ENCODE measurements at places on chromosomes 5 and 9.

- no peak for DNase-seq
Observed at GRCh38 chr9:112017878-112018277, 121.3 kb downstream of the UGCG start.

- no peak for DNase-seq
Observed at GRCh38 chr9:10059044-10059443, 553.8 kb downstream of the PTPRD start.

- no peak for DNase-seq
Observed at GRCh38 chr9:121324316-121324715, 45.7 kb downstream of the STOM start.

- no peak for DNase-seq
Observed at GRCh38 chr9:112112941-112113681, 62.0 kb downstream of the SUSD1 start.

DNA sequence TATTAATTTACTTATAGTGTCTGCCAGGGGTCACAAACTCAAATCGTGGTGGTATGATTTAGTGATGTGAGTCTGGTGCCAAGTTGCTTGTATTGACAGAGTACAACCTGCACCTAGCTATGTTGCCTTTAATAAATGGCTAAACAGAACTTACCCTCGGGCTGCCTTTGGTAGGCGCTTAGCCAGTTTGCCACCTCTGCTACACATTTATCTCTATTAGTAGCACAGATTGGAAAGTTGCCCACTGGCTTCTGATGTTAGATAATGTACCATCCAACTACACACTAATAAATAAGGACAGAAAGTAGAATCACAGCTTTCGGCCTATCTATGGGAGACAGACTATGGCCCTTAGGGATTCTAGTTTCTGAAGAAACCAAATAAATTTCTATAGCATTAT lies 368.4 kb downstream of the MAN2A1 start:
- no peak for DNase-seq

DNA sequence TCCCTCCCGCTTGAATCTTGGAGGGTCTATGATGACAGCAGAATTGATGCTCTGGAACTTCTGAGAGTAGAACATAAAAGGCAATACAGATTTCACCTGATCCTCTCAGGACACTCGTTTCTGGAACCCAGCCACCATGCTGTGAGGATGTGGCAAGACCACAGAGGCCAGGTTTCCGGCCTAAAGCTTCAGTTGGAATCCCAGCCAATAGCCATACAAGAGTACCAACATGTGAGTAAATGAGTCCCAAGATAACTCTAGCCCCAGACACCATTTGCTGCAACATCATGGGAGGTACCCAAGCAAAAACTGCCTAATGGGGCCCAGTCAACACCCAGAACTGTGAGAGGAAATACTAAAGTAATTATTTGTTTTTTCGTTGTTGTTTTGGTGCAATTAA lies 65.7 kb upstream of the MARCHF11 start:
- DNase-seq: no peak

GRCh38 chr5:154542581-154542980 lies 64.6 kb upstream of the HAND1 start:
- DNase-seq: no peak

DNA sequence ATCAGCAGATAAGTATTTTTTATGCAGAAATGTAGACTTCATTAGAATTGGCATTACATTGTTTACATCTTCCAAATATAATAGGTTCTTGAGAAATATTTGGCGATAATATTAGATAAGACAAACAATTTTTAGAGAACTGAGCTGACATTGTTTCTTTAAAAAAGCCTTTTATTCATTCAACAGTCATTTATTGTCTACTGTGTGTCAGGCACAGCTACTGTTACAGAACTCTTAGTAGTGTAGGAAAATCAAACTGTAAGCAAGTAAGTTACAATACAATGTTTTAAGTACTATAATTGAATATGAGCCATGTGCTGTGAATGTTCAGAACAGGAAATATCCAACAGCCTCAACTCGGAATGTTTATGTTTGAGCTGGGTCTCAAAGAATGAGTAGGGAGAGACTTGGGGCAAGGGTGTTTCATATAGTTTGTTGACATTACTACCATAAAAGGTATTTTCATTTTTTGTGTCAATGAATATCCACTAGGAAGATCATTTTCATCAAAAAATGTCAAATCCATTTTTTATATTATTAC lies 114.0 kb downstream of the CDC42SE2 start:
- peak; percentile 52 for DNase-seq

GRCh38 chr9:4679268-4680172 lies at the start of gene CDC37L1:
Gene CDC37L1 (plus strand): TSS chr9:4679569. CDS start chr9:4679768, 199 bp downstream.
- DNase-seq: peak; percentile 95

GRCh38 chr9:91117959-91118703 lies 243.6 kb downstream of the AUH start:
- DNase-seq: peak; percentile 91

GRCh38 chr5:16983972-16984371 lies 47.9 kb upstream of the MYO10 start:
- no peak for DNase-seq

GRCh38 chr5:172502969-172503368 lies 48.6 kb upstream of the SH3PXD2B start:
- DNase-seq: no peak

DNA sequence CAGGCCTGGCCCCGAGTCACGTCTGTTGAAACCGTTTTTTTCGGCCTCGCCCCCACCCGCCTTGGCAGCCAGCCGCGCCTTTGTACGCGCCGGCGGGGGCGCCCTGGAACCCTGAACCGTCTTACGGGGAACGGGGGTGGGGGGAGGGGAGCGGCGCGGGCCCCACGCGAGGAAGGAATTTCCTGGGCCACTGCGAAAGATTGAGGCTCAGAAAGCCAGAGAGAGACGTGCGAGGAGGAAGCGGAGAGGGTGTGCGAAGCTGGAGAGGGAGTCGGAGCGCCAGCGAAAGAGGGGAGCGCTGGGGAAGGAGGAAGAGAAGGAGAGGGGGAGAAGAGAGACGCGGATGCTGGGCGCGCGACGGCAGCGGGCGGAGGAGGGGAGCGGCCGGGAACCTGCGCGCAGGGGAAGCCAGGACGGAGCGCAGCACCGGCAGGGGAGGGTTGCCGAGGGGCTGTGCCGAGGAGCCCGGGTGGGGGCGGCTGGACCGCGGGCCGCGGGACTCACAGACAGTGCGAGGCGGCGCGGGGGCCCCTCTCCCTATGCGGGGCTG lies 4.6 kb upstream of the PRDM12 start:
- DNase-seq: no peak

GRCh38 chr9:92405818-92406217 lies 1.4 kb upstream of the OGN start:
- DNase-seq: no peak

- DNase-seq: no peak
Observed at GRCh38 chr5:139019211-139019610, 144.1 kb upstream of the LRRTM2 start.

GRCh38 chr5:36054647-36055046 lies 12.0 kb downstream of the UGT3A2 start:
- no peak for DNase-seq

DNA sequence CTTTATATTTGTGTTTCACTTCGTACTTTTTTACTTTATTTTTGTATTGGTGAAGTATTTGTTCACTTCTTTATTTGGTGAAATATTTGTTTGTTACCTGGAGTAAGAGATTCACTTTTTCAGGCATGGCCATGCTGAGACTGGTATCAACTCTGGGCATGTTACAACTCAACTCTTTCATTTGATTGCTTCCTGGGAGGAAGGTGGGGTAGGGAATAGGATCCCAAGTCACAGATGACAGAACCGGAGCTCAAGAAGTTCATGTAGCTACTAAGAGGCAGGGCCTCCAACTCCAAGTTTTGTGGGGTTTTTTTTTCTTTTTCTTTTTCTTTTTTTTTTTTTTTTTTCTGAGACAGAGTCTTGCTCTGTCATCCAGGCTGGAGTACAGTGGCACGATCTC lies 6.1 kb upstream of the ADGRD2 start:
- DNase-seq: no peak

- DNase-seq: no peak
Observed at GRCh38 chr5:180639287-180639686, 10.1 kb downstream of the FLT4 start.

- no peak for DNase-seq
Observed at GRCh38 chr9:124969401-124969800, 28.5 kb upstream of the GOLGA1 start.

DNA sequence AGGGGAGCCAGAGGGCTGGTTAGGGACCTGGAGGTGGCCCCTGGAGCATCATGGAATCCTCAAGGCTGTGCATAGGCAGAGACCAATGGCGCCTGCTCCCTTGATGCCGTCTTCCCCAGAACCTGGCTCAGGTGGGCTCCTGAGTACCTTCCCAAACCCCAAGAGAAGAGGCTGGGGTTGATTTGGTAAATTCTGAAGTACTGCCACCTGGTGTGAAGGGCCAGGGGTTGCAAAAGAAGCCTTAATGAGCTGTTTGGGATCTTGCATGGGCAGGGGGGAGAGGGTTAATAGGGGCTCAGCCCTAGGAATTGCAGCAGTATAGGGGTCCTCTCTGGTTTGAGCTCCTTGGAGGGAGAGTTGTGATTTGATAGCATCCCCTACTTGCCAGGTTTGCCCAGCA lies 52.1 kb downstream of the CYSTM1 start:
- no peak for DNase-seq

Measured in EL (cell line).